ENCODE measurements at places on chromosomes 3 and 15.

- DNase-seq, result no peak
- no peaks in the 10 kb centered on the region for H3K27me3 ChIP-seq
- no peak overlapping the region for H3K4me3 ChIP-seq
- no peak overlapping the region for H3K27ac ChIP-seq
Observed at GRCh38 chr3:145843561-145843960, 317.4 kb downstream of the PLOD2 start.

- no peaks in the 10 kb centered on the region for H3K36me3 ChIP-seq
- peaks cover 26% of the 10 kb centered on the region for H3K27me3 ChIP-seq
- DNase-seq, result no peak
- no peak overlapping the region for H3K27ac ChIP-seq
- H3K4me3 ChIP-seq, result no peak overlapping the region
Observed at GRCh38 chr15:99053380-99054024, 45.9 kb upstream of the PGPEP1L start.

GRCh38 chr3:184761075-184761841, 49.4 kb upstream of the MAGEF1 start:
- H3K36me3 ChIP-seq, result no peaks in the 10 kb centered on the region
- DNase-seq, result no peak
- peaks cover 17% of the 10 kb centered on the region for H3K4me1 ChIP-seq
- H3K27me3 ChIP-seq, result peaks cover 59% of the 10 kb centered on the region

- H3K36me3 ChIP-seq, result no peaks in the 10 kb centered on the region
- H3K4me1 ChIP-seq, result no peaks in the 10 kb centered on the region
- no peak overlapping the region for H3K4me3 ChIP-seq
- H3K27me3 ChIP-seq, result no peaks in the 10 kb centered on the region
Observed at GRCh38 chr3:46435081-46435726, 28.1 kb downstream of the CCRL2 start.

DNA sequence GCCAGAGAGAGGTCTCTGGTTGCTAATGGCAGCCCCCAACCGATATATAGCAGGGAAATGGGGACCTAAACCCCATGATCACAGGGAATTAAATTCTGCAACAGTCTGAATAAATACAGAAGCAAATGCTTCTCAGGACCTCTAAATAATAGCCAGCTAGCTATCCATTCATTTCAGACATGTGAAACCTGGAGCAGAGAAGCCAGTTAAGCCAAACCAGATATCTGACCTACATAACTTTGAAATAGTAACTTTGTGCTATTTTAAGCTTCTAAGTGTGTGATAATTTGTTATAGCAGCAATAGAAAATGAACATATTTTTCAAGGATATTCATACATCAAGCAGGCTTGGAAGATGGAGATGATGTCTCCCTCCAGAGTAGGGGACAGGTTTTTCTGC, 1062.9 kb upstream of the CADM2 start:
- no peaks in the 10 kb centered on the region for H3K4me1 ChIP-seq
- no peak overlapping the region for H3K27ac ChIP-seq
- no peaks in the 10 kb centered on the region for H3K36me3 ChIP-seq

- no peak overlapping the region for H3K27ac ChIP-seq
- H3K36me3 ChIP-seq, result no peaks in the 10 kb centered on the region
- no peak overlapping the region for H3K4me3 ChIP-seq
- DNase-seq, result no peak
- H3K27me3 ChIP-seq, result peaks cover 29% of the 10 kb centered on the region
- peaks cover 5% of the 10 kb centered on the region for H3K4me1 ChIP-seq
Observed at GRCh38 chr15:42046597-42046996, 25.8 kb upstream of the PLA2G4E start.

GRCh38 chr3:47715928-47716327, 65.8 kb downstream of the SMARCC1 start:
- no peak for DNase-seq
- no peaks in the 10 kb centered on the region for H3K4me1 ChIP-seq
- peaks cover 30% of the 10 kb centered on the region for H3K36me3 ChIP-seq
- H3K27ac ChIP-seq, result peak overlapping the region; percentile 71
- no peak overlapping the region for H3K4me3 ChIP-seq
- no peaks in the 10 kb centered on the region for H3K27me3 ChIP-seq

DNA sequence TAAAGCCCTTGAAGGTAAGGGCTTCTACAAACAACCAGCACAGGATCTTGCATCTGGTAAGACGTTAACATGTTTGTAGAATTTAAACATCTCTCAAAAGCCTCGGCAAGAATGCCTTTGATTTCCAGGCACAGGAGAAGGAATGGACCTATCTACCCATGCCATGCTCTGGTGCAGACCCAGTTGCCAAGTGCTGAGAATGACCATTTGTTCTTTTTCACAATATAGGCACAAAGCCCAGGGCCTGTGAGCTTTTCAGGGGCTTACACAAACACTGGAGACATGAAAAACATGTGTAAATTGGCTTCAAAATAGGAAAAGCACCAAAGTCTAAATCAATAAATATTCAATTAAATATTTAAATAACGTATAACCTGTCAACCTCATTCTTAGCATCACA, 266.9 kb upstream of the TTC14 start:
- no peaks in the 10 kb centered on the region for H3K4me1 ChIP-seq
- H3K27me3 ChIP-seq, result no peaks in the 10 kb centered on the region
- H3K4me3 ChIP-seq, result no peak overlapping the region

DNA sequence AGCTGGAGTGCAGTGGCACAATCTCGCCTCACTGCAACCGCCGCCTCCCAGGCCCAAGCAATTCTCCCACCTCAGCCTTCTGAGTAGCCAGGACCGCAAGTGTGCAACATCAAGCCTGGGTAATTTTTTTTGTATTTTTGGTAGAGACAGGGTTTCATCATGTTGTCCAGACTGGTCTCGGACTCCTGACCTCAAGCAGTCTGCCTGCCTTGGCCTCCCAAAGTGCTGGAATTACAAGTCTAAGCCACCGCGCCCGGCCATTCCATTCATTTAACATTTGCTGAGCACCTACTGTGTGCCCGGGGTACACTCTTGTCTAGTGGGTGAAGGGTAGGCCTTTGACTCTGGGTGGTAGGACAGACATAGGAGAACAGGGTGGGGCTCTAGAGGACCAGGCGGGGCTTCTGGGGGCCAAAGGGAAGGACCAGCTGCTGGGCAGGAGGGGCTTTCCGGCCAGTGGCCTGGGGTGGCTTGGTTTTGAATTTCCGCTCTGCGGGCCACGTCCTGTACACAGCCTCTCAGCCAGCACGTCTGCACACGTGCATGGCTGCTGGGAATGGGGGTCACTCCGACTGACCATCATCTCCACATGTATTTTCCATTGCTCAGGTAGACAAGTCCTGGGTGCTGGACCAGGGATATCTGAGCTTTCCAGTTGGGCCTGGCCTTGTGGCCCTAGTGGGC, 2.4 kb downstream of the SLC38A3 start:
- H3K27ac ChIP-seq, result no peak overlapping the region
- peaks cover 48% of the 10 kb centered on the region for H3K4me1 ChIP-seq
- peaks cover 32% of the 10 kb centered on the region for H3K27me3 ChIP-seq
- DNase-seq, result no peak

DNA sequence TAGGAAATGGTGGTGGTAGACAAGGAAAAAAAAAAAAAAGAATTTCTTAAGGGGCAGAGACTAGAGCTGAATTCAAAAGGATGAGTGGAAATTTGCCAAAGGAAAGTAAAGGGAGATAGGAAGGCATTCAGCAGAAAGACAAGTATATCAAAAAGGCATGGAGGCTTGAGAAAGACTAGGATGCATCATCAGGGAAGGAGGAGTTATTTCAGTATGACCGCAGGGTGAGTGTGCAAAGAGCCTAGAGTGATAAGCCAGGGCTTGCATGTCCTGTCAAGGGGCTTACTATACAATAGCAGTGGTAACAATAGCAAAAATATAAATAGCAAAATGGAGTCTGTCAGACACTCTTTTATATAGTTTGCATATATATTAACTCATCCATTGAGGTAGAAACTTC, 112.0 kb downstream of the FRMD4B start:
- H3K4me1 ChIP-seq, result peaks cover 14% of the 10 kb centered on the region
- peak overlapping the region; percentile 38 for H3K27ac ChIP-seq
- H3K27me3 ChIP-seq, result no peaks in the 10 kb centered on the region
- no peak for DNase-seq

- peaks cover 4% of the 10 kb centered on the region for H3K4me1 ChIP-seq
- peak overlapping the region; percentile 72 for H3K4me3 ChIP-seq
- peaks cover 23% of the 10 kb centered on the region for H3K27me3 ChIP-seq
- no peak for DNase-seq
- H3K27ac ChIP-seq, result no peak overlapping the region
- H3K36me3 ChIP-seq, result no peaks in the 10 kb centered on the region
Observed at GRCh38 chr15:51267051-51267702, 71.2 kb downstream of the CYP19A1 start.

GRCh38 chr3:152296971-152297370, 28.2 kb downstream of the MBNL1 start:
- DNase-seq, result no peak
- peaks cover 9% of the 10 kb centered on the region for H3K36me3 ChIP-seq
- no peak overlapping the region for H3K4me3 ChIP-seq
- H3K27me3 ChIP-seq, result no peaks in the 10 kb centered on the region

DNA sequence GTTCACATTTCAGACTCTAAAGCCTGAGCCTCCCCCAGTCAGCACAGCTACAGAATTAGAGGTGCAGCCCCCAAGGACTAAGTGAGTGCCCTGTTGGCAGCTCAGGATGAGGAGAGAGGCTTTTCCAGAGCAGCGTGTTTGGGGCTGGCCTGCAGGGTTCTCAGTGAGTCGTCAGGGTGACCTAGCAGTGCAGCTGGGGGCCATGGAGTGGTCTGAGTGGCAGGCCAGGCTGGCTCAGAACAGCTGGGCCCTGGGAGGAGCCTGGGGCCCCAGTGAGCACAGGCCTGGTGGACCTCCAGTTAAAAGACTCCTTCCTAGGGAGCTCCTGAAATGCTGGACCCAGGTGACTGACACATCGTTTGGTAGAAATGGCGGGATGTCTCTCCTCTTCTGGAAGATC, 108.3 kb downstream of the SLC49A4 start:
- H3K4me3 ChIP-seq, result no peak overlapping the region
- no peak for DNase-seq
- no peaks in the 10 kb centered on the region for H3K4me1 ChIP-seq
- no peak overlapping the region for H3K27ac ChIP-seq
- no peaks in the 10 kb centered on the region for H3K36me3 ChIP-seq
- H3K27me3 ChIP-seq, result no peaks in the 10 kb centered on the region

DNA sequence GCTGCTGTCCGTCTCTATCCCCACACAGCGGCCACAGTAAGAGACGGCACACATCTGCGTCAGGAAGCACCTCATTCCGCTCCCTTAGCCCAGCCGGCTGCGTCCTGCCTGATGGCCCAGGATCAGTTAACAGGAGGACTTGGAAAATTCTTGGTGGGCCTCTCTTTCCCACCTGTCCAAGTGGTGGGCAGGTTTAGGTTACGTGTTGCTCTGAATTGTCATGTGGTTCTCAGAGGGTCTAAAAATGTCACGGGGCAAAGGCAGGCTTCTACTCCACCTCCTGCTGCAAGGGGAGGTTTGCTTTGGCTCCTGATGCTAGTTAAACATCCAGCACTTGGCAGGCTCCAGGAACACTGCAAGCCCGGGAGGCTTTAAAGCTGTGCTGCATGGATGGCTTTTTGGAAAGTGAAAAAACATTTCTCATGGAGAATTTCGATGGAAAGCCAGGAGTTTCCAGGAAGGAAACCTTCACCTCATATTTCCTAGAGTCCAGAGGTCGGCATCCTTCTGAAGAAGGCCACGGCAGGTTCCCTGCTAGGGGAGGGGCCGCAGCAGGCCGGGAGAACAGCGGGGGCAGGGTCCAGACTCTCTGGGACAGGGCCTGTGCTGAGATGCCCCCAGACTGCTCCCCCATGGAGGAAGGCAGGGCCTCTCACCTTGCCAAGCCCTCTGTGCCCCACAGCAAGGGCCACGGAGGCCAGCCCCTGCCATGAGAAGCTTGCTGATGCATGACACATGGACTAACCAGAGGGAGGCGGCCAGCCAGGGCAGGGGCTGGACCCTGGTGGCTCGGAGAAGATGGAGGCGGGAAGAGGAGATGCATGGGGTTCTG, 10.8 kb downstream of the CTSH start:
- H3K4me1 ChIP-seq, result no peaks in the 10 kb centered on the region
- no peak overlapping the region for H3K4me3 ChIP-seq
- DNase-seq, result no peak

DNA sequence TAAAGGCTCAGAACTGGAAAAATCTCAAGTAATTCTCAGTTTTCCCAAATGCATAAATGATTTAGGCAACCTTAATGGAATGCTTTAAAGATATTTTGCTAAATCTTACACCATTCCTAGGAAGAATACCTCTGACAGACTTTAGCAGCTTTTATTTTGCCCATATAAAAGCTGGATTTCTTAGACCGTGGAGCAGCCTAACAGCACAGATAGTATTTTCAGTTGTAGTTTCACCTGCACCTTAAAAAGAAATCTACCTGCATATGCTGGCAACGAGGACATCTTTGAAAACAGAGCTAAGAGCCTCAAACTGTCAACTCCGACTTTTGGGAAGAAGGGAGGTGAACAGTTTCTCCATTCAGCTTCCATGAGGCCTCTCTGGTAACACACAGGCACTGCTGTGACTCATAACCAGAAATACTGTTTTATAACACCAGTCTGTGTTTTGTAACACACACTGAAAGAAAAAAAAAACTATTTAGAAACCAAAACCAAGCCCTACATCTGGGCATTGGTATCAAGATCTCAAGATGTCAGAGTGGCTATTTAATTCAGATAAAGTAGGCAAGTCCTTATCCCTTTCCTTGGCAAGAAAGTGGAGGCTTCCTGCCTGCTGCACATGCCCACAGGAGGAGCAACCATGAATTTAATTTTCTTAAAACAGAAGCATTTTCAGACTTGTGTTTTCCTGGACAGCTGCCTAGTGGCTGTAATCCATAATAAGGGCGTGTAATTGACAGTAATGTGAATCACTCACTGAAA, 181.5 kb upstream of the ICE2 start:
- H3K4me1 ChIP-seq, result no peaks in the 10 kb centered on the region
- no peak overlapping the region for H3K4me3 ChIP-seq
- no peak for DNase-seq
- H3K27me3 ChIP-seq, result peaks cover 9% of the 10 kb centered on the region
- no peak overlapping the region for H3K27ac ChIP-seq
- no peaks in the 10 kb centered on the region for H3K36me3 ChIP-seq
